ENCODE measurements at places on chromosomes 6 and 20. TPM values are rescaled to one million over a fixed set of nuclear protein-coding genes. Genes with fewer than 3 reads are reported as not detected.

DNA sequence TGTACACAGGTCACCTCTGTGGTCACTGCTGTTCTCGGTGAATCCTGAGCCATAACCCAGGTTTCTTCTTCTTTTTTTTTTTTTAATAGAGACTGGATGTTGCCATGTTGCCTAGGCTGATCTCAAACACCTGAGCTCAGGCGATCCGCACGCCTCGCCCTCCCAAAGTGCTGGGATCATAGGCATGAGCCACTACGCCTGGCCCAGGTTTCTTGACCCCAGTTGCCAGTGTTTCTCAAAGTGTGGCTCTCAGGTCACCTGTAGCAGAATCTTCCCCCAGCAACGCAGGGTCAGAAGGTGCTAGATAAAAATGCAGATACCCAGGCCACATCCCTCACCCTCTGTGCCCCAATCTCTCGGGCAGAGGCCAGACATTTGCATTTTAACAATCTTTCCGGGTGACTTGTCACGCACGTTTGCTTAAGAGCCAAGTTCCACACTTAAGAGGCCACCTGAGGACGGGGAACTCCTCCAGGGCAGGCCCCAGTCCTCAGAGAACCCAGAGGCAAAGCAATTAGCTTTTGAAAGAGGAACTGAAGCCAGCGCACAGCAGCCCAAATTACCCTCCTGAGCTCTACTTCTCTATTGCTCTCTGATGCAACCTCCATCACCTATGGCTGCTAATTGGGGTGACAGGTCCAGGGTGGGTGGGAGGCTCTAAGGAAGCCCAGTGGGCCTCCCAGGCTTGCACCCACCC, 81.8 kb downstream of the NFATC2 start:
- H3K27ac ChIP-seq = no peak overlapping the region
- DNase-seq = no peak
- H3K27me3 ChIP-seq = no peaks in the 10 kb centered on the region
- H3K4me1 ChIP-seq = no peaks in the 10 kb centered on the region

GRCh38 chr20:40640667-40641066, 48.4 kb downstream of the MAFB start:
- DNase-seq = no peak
- H3K27ac ChIP-seq = no peak overlapping the region
- H3K4me1 ChIP-seq = no peaks in the 10 kb centered on the region
- no peaks in the 10 kb centered on the region for H3K36me3 ChIP-seq

GRCh38 chr20:61956396-61957342, 109.0 kb downstream of the TAF4 start:
- no peaks in the 10 kb centered on the region for H3K4me1 ChIP-seq
- H3K4me3 ChIP-seq = no peak overlapping the region
- no peak overlapping the region for H3K27ac ChIP-seq
- no peaks in the 10 kb centered on the region for H3K36me3 ChIP-seq

PI3 gene
- not detected for total RNA-seq

SLC17A3 gene
- total RNA-seq = not detected

GRCh38 chr20:16115911-16116552, 457.2 kb downstream of the KIF16B start:
- no peak overlapping the region for H3K4me3 ChIP-seq
- no peaks in the 10 kb centered on the region for H3K4me1 ChIP-seq
- no peak overlapping the region for H3K27ac ChIP-seq
- no peaks in the 10 kb centered on the region for H3K27me3 ChIP-seq
- H3K36me3 ChIP-seq = no peaks in the 10 kb centered on the region

DNA sequence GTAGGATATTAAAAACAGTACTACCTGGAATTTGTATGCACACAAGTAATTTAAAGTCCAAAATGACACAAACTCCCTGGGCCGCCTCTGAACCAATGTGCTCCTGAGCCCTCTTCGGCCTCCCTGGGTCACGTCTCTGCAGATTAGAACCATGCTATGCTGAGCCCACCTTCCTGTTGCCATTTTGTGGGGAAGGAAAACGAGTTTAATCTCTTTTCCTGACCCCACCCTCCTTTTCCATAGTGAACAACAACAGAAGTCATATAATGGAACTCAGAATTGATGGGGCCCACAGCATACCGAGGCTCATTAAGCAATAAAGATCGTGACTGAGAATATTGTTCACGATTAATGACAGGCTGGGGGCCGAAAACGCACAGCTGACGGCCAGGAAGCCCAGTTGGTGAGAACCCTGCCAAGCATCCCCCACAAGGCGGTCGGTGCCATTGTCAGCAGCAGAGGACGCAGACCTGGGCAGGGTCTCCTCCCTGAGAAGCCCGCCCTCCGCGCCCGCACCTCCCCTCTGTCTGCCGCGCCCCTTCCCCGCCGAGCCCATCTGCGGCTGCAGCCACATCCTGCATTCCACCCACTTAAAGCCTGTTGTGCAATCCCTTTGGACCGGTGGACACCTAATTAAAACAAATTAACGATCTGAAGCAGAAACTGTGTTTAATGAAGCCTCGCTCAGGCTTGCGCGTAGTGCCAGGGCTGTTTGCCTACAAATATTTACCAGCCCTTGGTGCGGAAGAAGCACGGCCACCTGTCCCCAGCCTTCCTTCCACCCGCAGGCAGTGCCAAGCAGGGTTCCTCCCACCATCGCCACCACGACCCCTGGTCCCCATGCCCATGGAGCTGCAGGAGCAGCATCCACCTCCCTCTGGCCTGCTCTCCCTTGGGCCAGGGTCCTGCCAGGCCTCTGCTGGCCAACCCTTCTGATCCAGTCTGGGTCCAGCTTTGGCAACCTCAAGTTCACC, 68.1 kb downstream of the DLL1 start:
- peak overlapping the region; percentile 89 for H3K27ac ChIP-seq
- H3K4me3 ChIP-seq = no peak overlapping the region
- no peaks in the 10 kb centered on the region for H3K36me3 ChIP-seq
- peaks cover 3% of the 10 kb centered on the region for H3K4me1 ChIP-seq
- H3K27me3 ChIP-seq = no peaks in the 10 kb centered on the region

GRCh38 chr6:15327271-15327670, 81.4 kb downstream of the JARID2 start:
- no peak for DNase-seq
- no peak overlapping the region for H3K4me3 ChIP-seq
- peaks cover 11% of the 10 kb centered on the region for H3K4me1 ChIP-seq
- H3K27me3 ChIP-seq = no peaks in the 10 kb centered on the region

GRCh38 chr6:15508441-15508871, 154.4 kb downstream of the DTNBP1 start:
- peaks cover 3% of the 10 kb centered on the region for H3K4me1 ChIP-seq
- H3K27me3 ChIP-seq = no peaks in the 10 kb centered on the region
- no peak overlapping the region for H3K4me3 ChIP-seq
- no peak overlapping the region for H3K27ac ChIP-seq

GRCh38 chr20:14344746-14345145, 7.3 kb upstream of the FLRT3 start:
- H3K36me3 ChIP-seq = peaks cover 3% of the 10 kb centered on the region
- no peak overlapping the region for H3K27ac ChIP-seq
- DNase-seq = no peak
- H3K4me3 ChIP-seq = no peak overlapping the region
- no peaks in the 10 kb centered on the region for H3K27me3 ChIP-seq
- H3K4me1 ChIP-seq = no peaks in the 10 kb centered on the region

- H3K36me3 ChIP-seq = no peaks in the 10 kb centered on the region
- no peak for DNase-seq
- no peak overlapping the region for H3K4me3 ChIP-seq
- no peaks in the 10 kb centered on the region for H3K27me3 ChIP-seq
- no peak overlapping the region for H3K27ac ChIP-seq
These were observed 151.4 kb downstream of the ID4 start for GRCh38 chr6:19988555-19988954.

DNA sequence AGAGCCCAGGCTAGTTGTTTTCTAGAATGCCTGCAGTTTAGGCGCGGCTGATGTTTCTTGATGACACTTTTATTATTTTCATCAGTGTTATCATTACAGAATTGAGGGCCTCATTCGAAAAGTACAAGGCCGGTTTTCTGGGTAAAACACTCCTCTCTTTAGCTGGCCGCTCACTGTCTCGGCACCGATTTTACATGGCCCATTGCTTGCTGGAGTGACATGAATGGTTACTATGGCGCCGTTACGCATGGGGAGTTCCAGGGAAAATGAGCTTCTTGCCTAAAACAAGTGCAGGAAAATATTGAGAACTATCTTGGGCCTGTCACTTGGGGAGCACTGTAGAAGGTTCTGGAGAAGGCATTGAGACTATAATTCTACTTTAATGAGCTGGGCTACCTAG, 317.8 kb downstream of the CDH4 start:
- no peaks in the 10 kb centered on the region for H3K36me3 ChIP-seq
- no peak overlapping the region for H3K27ac ChIP-seq
- no peaks in the 10 kb centered on the region for H3K27me3 ChIP-seq
- H3K4me1 ChIP-seq = no peaks in the 10 kb centered on the region

MUCL3 gene
- not detected for total RNA-seq

- DNase-seq = no peak
- H3K4me1 ChIP-seq = no peaks in the 10 kb centered on the region
- no peak overlapping the region for H3K4me3 ChIP-seq
- H3K36me3 ChIP-seq = no peaks in the 10 kb centered on the region
These were observed 46.6 kb upstream of the EZR start for GRCh38 chr6:158865769-158866168.

DNA sequence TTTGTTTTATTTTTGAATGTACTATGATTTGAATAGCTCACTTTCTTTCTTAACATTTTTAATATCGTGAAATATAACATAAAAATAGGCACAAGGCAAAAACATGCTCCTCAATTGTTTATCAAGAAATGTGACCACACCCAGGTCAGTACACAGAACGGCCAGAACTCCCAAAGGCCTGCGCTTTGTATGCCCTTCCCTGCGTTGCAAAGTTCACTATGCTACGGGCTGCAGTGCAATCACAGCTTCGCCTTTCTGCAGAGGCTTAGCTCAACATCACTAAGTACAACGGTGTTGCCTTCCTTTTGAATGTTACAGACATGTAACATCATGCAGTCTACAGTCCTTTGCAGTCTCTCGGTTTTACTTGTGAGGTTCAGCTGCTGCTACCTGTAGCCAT, 333.4 kb downstream of the THBS2 start:
- H3K36me3 ChIP-seq = no peaks in the 10 kb centered on the region
- H3K27me3 ChIP-seq = no peaks in the 10 kb centered on the region
- no peak for DNase-seq
- no peak overlapping the region for H3K4me3 ChIP-seq
- H3K27ac ChIP-seq = no peak overlapping the region
- H3K4me1 ChIP-seq = no peaks in the 10 kb centered on the region

DNA sequence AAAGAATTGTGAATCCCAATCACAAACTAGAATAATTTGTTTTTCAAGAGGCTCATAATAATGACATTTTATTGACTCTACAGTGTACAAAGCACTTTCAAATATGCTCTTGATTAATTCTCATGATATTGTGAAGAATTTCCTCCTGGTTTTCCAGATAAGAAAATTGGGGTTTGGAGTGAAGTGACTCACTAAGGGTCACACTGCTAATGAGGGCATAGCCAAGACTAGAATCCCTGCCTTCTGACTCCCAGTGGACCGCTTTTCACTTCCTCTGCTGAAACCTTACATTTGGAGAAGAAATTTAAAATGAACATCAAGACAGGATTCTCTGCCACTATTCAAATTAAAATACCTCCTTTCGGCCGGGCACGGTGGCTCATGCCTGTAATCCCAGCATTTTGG, 38.3 kb upstream of the LTV1 start:
- no peak for DNase-seq
- no peak overlapping the region for H3K27ac ChIP-seq
- H3K27me3 ChIP-seq = no peaks in the 10 kb centered on the region

- H3K36me3 ChIP-seq = peaks cover 5% of the 10 kb centered on the region
- no peak for DNase-seq
- H3K27me3 ChIP-seq = no peaks in the 10 kb centered on the region
- H3K4me3 ChIP-seq = no peak overlapping the region
- H3K27ac ChIP-seq = no peak overlapping the region
- no peaks in the 10 kb centered on the region for H3K4me1 ChIP-seq
These were observed 21.0 kb downstream of the NFYA start for GRCh38 chr6:41093729-41094128.

DNA sequence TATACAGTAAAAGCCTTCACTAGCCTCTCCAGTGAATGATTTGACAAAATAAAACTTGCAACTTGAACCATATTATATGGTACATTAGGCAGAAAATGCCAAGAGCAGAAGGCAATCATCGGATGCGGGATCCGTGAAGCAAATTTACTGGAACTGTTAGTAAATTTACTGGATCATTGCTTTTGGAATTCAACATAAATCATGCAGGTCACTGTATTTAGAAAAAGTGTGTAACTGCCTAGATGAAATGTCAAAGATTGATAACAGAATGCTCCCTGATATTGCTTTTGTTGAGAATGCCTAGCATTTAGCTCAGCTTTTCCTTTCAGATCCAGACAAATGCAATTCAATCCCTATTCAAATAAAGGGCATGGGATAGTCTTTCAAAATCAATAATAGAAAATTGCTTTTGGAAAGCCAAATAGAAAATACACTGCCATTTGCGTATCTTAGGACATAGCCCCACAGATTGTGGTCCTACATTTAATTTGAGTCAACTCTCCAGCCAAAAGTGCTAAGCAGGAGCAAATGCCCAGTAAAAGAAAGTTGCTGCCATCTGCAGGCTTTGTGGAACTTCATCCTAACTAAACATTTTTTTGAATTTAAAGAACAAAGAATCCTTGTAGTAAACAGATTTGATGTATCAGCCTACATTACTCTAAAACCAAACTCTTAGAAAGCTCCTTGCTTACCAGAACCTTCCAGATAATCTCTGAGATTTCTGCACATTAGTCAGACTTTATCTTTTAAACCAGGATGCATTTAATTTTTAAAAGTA, 109.5 kb upstream of the HSF2 start:
- DNase-seq = no peak
- no peak overlapping the region for H3K27ac ChIP-seq
- no peaks in the 10 kb centered on the region for H3K36me3 ChIP-seq
- H3K4me3 ChIP-seq = no peak overlapping the region

- H3K27ac ChIP-seq = no peak overlapping the region
- no peaks in the 10 kb centered on the region for H3K4me1 ChIP-seq
- H3K36me3 ChIP-seq = no peaks in the 10 kb centered on the region
- H3K4me3 ChIP-seq = no peak overlapping the region
These were observed 6.7 kb upstream of the ACSS1 start for GRCh38 chr20:25064561-25065071.

DNA sequence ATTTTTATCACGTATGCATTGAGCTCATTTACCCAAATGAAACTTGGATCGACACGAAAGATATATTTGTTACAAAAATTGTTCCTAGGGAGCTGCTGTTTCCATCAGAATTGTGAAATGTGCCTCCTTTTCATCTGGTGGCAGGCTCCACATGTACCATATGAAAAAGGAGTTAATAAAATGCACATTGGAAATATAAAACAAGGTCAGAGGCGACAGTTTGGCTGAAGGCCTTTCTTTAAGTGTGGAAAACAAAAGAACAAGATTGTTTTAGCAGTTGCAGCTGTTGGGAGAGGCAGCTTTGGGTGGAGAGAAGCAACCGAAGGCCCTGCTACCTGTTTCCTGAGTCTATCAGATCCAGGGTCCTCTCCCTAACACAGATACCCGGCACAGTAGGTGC, 334.5 kb upstream of the NT5E start:
- H3K27me3 ChIP-seq = no peaks in the 10 kb centered on the region
- no peak overlapping the region for H3K4me3 ChIP-seq
- H3K36me3 ChIP-seq = no peaks in the 10 kb centered on the region
- DNase-seq = no peak
